NCI-H1105 (cell line): ENCODE measurements at places on chromosomes 3 and 15.

DNA sequence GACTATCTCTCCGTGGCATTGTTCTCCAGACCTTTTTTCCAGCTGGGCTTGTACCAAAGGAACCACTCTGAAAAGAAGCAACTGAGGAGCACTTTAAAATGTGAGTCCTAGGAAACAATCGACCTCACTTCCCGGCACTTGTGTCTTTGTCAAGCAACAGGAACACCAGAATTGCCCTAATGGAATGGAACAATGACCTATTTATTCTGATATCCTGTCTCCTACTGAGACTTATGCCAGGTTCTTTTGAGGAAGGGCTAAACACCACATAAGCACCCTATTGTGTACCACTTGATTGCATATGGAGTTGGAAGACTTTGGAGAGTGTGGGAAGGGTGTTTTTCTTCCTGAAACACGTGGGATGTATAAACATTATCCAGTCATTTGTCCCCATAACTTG lies 56.8 kb upstream of the TGFBR2 start:
- no peak for DNase-seq

- DNase-seq = no peak
These were observed 34.6 kb upstream of the PPIB start for GRCh38 chr15:64197425-64197824.

DNA sequence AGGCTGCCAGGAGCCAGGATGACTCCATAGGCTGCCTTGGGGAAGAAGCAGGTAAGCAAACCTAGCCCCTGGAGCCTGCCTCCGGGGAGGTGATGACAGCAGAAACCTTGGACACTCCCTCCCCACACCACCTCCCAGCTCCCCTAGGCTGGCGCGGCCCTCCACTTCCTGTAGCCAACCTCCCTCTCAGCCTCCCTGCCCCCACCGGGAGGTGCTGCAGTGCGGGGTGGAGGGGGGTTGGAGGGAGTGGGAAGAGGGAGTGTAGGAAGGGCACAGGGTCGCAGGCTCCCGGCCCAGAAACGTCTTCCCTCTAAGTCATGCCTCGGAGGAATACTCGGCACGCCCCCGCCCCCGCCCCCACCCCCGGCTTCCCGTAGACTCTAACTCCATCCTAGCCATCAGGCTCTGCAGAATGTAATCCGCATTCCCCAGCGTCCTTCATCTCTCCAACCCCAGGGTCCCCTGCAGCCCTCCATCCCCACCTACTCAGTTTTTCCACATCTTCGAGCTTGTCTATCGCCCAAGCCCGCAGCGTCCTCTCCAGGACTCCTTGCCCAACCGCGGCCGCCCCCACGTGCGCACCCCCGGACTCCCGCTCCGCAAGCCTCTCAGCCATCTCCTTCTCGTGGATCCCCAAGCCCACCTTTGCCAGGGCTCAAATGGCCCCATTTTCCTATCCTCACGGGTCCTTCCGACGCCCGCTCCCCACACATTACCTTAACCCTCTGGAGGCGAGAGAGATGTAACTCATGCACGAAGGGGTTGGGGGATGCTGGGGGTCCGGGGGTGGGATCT lies 528 bp downstream of the LPCAT4 start:
- DNase-seq = peak; percentile 45

DNA sequence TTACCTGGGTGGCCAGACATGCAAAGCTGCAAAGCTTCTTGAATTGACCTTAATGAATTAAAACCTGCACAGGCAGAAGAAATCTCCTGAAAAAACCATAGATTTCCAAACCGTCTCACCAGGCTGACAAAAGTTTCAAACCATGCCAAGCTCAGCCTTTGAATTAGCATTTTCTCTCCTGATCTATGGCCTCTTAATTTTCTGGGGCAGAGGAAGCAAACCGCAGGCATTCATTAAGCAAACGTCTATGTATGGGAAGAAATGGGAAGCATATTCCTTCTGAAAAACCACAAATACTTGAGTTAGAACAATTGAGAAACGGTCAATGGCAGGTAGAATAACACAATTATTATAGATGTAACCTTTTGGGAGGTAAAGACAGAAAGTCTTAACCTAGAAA lies 500.2 kb upstream of the NR2F2 start:
- no peak for DNase-seq

DNA sequence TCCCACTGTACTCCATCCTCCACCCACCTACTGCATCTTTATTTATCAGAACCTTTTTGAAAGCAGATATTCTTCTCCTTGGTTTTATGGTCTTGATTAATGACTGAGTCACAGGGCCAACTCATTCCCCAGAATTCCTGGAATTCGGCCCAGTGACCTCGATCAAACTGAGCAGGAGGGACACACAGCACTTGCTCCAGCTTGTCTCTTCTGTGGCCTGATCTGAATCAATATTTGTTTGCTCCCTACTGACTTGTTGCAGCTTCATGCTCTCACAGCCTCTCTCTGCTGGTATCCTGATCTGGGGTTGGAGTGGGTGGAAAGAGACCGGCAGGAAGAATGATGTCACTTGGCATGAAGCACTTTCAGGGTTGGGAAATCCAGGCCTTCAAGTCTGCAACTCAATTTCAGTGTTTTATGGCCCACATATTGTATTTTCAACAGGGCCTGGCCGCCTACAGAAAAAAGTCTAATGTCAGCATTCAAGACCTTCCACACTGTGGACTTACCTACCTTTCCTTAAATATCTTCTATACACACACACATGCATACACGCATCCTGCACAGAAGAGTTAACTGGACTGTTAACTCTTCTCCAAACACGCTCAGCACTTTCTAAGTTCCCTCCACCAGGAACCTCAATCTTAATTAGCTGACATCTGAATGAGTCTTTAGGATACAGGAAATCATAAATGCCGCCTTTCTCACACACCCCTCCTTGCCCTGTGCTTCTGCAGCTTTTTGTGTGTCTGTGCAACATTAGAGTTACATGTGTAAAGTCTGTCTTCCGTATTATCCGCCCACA lies 4.6 kb downstream of the ANXA2 start:
- DNase-seq = no peak

- no peak for DNase-seq
These were observed 5.1 kb downstream of the ACAA1 start for GRCh38 chr3:38131621-38132369.

- DNase-seq = no peak
These were observed 116.3 kb downstream of the TMCO5A start for GRCh38 chr15:38050529-38051448.

GRCh38 chr15:81480645-81481053 lies 106.6 kb upstream of the TMC3 start:
- DNase-seq = no peak

DNA sequence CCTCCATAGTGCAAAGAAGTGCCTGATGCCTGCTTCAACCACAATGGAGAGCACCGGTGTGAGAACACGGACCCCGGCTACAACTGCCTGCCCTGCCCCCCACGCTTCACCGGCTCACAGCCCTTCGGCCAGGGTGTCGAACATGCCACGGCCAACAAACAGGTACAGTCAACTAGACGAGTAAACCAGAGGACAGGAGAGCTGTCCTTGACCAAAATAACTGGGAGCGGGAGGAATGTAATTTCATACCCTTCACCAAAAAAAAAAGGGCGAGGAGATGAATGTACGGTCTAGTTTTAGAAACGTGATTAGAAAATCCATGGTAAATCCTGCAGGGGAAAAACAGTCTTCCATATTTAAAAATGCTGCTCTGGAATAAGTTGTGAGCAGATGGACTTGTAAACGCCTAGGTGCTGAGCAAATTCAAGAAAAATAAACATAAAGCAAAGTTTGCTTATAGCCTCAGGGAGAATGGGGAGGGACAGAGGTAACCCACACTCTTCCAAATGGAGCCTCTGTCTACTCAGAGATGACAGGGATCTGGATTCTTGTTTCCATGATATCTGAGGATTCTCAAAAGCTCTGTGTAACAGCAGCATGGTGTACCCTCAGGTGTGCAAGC lies 8.4 kb downstream of the THBS1 start:
- no peak for DNase-seq

- no peak for DNase-seq
These were observed 34.0 kb downstream of the B3GALNT1 start for GRCh38 chr3:161070980-161071663.

GRCh38 chr3:188152660-188153436 lies 1.1 kb upstream of the LPP start:
- DNase-seq = no peak

DNA sequence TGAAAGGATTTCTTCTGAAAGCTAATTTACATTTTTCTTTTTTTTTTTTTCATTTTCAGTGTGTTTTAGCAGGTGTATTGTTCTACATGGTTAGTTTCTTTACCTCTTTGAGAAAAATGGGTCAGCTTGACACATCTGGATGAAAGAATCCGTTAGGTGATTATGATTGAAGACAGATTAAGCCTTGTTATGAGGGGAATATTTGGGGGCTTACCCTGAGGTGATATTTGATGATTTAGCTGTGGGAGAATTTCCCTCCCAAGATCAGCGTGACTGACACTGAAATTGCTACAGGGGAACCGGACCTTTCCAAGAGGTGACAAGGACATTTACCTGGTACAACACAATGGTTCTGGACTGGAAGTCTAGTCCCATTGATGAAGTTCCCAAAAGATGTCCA lies 147.5 kb downstream of the NFKBIZ start:
- DNase-seq = no peak

DNA sequence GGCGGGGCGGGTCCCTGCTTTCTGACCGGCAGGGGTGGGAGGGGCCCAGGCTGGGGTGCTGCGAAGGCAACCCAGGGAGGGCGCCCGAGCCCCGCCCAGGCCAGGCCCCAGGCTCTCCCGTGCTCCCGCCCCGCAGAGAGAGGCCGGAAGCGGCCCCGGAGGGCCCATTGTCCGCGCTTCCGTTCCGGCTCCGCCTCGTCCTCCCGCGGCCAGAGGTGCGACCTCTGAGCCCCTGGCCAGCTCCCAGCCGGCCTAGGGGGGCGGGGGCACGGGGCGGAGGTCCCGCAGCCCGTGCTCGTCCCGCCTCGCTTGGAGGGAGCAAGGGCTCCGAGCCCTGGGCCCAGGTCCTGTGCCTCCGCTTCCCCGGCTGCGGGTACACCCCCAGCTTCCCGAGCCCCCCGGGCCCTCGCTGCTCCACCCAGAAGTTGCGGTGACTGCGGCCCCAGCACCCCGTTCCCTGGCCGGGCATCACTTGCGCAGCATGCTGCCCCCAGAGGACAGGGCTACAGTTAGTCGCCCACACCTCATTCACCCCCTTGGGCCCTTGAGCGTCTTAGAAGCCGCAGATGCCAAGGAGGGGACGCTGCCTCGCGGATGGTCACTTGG lies 20.4 kb upstream of the PLXND1 start:
- peak; percentile 88 for DNase-seq

GRCh38 chr15:25682340-25682739 lies 180.8 kb downstream of the ATP10A start:
- no peak for DNase-seq

DNA sequence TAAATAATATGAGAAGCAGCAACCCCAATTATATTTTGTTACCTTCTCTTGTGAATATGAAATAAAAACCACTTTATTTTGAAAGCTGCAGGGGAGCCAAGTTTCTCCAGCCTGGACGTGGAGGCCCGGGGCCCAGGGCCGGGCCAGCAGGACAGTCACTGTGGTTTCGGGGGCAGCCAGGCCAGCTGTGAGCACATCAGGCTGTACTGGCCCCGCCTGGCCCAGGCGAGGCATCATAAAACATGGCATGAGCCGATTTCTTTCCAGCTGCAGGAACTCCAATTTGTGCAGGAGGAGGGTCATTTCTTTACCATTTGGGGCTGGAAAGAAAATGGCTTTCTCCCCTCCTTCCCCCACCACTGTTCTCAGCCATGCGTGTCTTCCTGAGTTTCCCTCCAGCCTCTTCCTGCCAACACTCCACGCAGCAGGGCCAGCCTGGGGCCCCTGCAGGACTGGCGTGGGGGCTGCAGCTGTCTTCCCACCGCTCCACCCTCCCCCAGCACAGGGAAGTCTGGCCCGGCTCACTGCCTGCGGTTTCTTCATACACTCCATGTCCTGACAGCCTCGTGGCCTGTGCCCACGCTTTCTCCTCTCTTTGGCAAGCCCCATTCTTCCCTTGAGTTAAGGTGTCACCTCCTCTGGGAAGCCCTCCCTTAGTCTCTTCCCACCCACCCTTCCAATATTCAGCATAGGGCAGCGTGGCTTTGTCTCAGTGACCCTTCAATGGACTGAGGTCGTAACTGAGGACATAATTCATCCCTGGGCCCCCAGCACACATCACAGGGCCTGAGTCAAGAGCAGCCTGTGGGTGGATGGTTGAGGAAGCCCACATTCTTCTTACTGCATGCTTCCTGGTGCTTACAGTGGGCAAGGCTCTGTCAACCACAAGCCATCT lies 135.8 kb downstream of the CHSY1 start:
- DNase-seq = no peak

DNA sequence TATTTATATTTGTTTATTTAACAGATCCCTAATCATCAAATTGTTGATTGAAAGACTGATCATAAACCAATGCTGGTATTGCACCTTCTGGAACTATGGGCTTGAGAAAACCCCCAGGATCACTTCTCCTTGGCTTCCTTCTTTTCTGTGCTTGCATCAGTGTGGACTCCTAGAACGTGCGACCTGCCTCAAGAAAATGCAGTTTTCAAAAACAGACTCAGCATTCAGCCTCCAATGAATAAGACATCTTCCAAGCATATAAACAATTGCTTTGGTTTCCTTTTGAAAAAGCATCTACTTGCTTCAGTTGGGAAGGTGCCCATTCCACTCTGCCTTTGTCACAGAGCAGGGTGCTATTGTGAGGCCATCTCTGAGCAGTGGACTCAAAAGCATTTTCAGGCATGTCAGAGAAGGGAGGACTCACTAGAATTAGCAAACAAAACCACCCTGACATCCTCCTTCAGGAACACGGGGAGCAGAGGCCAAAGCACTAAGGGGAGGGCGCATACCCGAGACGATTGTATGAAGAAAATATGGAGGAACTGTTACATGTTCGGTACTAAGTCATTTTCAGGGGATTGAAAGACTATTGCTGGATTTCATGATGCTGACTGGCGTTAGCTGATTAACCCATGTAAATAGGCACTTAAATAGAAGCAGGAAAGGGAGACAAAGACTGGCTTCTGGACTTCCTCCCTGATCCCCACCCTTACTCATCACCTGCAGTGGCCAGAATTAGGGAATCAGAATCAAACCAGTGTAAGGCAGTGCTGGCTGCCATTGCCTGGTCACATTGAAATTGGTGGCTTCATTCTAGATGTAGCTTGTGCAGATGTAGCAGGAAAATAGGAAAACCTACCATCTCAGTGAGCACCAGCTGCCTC lies 14.7 kb downstream of the THBS1 start:
- no peak for DNase-seq

GRCh38 chr3:64901522-64901885 lies 213.7 kb upstream of the ADAMTS9 start:
- no peak for DNase-seq
